Neuronal stem cell (in vitro differentiated cells): ENCODE measurements at places on chromosomes 1 and 21.

DNA sequence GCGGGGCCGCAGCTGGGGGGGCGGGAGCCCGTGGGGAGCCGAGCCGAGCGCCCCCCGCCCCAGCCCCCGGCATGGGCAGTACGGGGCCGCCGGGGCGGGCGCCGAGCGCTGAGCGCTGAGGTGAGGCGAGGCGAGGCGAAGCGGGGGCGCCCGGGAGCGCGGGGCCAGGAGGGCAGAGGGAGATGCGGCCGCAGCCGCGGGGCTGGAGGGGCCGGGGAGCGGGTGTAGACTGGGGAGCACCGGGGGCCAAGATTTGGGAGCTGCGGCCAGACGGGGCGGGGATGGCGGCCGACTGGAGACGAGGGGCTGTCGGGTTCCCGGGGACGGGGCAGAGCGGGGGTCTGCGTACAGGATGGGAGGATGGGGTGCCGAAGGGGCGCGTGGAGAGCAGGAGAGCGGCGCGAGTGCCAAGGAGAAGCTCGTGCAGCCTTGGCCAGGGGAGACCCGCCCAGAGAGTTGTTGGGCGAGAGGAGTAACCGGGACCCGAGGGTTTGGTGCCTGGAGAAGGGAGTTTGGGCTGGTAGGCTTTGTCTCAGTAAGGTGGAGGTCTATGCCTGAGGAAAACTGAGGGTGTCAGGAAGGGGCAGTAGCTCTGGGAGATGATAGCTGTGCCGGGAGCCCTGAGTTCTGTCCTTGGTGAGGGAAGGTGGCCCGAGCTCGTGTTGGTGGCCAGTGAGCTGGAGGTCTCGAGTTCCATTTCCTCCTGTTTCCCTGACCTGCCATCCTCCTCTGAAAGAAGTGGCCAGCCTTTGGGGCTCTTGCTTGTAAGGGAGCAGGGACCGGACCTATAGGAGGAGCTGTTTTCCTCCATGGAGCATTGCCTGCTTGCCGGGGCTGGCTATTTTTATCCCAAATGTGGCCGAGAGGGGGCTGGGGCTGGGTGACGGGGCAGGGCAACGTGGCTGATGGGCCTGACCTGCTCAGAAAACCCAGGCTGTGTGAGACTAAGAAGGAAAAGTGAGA lies 539 bp downstream of the ATP8B2 start:
- DNase-seq = peak; percentile 73

DNA sequence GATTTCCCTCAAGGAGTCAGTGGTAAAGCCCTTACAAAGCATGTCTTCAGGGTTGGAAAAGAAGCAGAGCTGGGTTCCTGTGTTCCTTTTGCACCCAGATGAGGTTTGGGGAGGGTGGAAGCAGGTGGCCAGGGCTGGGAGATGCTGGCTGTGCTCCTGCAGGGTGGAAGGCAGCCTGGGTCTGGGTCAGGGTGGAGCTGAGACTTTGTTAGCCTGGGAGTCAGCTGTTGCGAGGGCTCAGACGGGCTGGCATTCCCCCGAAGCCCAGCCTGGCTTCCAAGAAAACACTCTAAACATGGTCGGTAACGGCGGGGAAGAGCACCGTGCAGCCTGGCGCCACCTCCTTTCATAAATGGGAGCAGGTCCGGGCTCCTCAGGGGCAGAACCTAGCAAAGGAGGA lies 43.7 kb upstream of the EPS8L3 start:
- DNase-seq = no peak

GRCh38 chr1:64155278-64155677 lies 48.1 kb upstream of the UBE2U start:
- no peak for DNase-seq

GRCh38 chr1:110390096-110390495 lies 730 bp downstream of the SLC16A4 start:
- DNase-seq = no peak

GRCh38 chr1:67285780-67286488 lies 21.7 kb upstream of the IL12RB2 start:
- DNase-seq = no peak

DNA sequence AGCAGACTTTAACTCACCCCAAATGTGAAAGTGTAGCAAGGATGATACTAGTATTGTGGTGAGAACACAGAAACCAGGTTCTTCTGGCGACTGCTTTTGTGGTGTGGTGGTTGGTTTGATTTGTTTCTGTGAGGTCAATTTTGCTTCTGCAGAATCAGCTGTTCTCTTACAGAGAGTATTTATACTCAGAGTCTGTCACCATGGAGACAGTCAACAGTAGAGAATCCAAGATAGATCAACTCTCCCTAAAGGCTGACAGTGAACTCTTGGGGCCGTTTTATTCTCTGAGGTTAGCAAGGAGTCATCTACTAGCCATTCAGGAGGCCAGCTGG lies at the start of gene CFAP107:
Gene CFAP107 (plus strand): TSS at position 209 of the 332 bp plus-strand sequence. CDS start 231 bp downstream, outside the sequence.
- no peak for DNase-seq

DNA sequence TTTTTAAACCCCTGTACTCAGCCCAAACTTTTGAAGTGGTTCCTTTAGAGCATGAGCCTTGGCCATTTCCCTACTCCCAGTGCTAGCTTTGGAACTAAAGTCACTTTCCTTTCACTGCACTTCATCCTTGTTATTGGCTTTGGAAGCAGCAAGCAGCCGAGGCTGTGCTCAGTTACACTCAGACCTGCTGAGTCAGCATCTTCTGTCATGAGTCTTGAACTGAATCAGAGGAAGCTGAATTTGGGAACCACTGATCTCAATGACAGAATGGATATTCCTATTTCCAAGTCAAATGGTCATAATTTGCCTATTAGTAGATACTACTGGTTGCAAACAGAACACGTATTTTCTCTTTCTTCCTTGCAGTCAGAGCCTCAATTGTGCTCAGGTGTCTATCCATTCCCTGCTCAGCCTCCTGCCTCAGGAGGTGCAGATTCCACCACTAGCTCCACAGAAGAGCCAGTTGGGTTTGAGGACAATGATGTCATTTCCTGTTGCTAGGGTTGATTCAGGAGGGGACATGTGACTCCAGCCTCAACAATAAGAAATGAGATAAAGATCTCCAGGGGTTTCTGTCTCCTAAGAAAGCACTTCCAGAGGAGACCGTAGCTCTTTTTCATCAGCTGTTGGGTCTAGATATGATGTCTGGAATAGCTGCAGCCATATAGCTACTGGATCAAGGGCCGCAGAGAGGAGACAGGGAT lies 44.9 kb upstream of the NTPCR start:
- no peak for DNase-seq

- DNase-seq = no peak
Observed at GRCh38 chr21:23522751-23523150, 2084.5 kb downstream of the MRPL39 start.

GRCh38 chr1:38141483-38141882 lies 94.9 kb upstream of the POU3F1 start:
- no peak for DNase-seq
